ENCODE measurements at places on chromosomes 2 and 18. TPM values are rescaled to one million over a fixed set of nuclear protein-coding genes. Genes with fewer than 3 reads are reported as not detected.

DNA sequence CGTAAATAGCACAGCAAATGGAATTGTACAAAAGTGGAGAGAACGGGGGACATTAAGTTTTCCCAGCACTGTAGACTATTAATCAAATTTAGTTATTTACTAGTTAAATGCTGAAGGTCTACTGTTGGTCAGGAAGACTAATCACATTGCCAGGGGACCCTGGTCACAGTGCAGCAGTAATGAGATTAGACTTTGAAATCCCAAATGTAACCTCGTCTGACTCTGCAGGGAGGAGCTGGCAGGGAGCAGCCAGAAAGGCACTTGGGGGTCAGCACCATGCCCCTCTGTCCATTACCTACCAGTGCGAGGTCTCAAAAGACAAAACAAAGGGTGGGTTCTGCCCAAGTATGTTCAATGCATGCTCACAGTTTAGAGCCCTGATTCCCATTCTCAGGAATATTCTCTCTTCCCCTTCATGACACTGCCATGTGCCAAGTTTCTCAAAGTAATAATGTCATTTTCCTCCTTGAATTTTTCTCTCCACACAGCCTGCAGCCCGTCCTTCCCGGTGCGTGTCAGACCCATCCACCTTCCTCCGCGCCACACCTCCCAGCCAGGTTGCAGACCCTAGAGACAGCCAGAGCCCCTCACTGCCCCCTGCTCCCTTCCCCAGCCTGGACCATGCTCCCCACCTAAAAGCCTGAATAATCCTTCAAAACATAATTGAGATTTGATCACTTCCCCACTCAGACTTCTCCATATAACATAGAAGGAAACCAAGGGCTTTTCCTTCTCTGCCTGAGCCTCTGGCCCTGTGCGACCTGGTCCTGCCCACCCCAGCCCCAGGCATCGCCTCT lies 52.5 kb downstream of the TMEM18 start:
- H3K4me1 ChIP-seq: peaks cover 3% of the 10 kb centered on the region
- H3K27me3 ChIP-seq: peaks cover 2% of the 10 kb centered on the region
- H3K4me3 ChIP-seq: no peak overlapping the region
- DNase-seq: no peak
- H3K36me3 ChIP-seq: no peaks in the 10 kb centered on the region
- no peak overlapping the region for H3K27ac ChIP-seq

The CIB4 gene
- total RNA-seq: 0.33 TPM

DNA sequence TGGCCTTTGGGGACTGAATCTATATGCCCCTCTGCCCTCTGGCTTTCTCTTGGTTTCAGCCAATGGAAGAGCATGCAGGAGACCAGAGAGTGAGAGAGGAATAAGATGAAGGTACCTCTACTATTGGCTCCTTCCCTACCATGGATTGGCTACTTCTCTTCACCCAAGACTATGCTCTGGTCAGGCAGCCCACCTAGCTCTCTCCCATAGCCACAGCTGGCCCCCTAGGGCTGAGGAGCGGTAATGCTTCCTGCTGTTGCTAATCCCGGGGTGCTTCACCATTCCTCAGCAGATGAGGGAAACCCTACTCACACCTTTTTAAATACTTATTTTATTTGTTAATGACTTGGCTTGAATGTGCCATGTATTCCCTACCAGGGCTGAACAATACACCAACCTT lies 142.4 kb downstream of the MREG start:
- no peaks in the 10 kb centered on the region for H3K36me3 ChIP-seq
- H3K4me1 ChIP-seq: no peaks in the 10 kb centered on the region
- H3K27me3 ChIP-seq: no peaks in the 10 kb centered on the region

The ALKAL2 gene
- not detected for total RNA-seq

GRCh38 chr2:223185638-223186037 lies 133.6 kb downstream of the KCNE4 start:
- H3K4me3 ChIP-seq: no peak overlapping the region
- no peak for DNase-seq
- H3K27ac ChIP-seq: no peak overlapping the region
- H3K4me1 ChIP-seq: no peaks in the 10 kb centered on the region
- no peaks in the 10 kb centered on the region for H3K36me3 ChIP-seq
- H3K27me3 ChIP-seq: no peaks in the 10 kb centered on the region

The SLC30A3 gene
- total RNA-seq: 0.59 TPM

Measured in Panc1 (cell line).